ENCODE measurements at places on chromosomes 5 and 9. TPM values are rescaled to one million over a fixed set of nuclear protein-coding genes. Genes with fewer than 3 reads are reported as not detected.

The APBA1 gene
- 1.9 TPM for total RNA-seq

The ANKRD18B gene
- 2.0 TPM for total RNA-seq

The GARIN3 gene
- total RNA-seq, result not detected

The IL6ST gene
- 131 TPM for total RNA-seq

The IFNB1 gene
- total RNA-seq, result not detected

The ZNF484 gene
- 7.7 TPM for total RNA-seq

The AMBP gene
- not detected for total RNA-seq

The PCDHGB7 gene
- 16.4 TPM for total RNA-seq

The PRR16 gene
- total RNA-seq, result 18.1 TPM

The ARID3C gene
- not detected for total RNA-seq

The CNTNAP3 gene
- total RNA-seq, result 2.7 TPM

The SLCO6A1 gene
- not detected for total RNA-seq

The GMCL2 gene
- total RNA-seq, result not detected

The SHOC1 gene
- not detected for total RNA-seq

The PRUNE2 gene
- total RNA-seq, result 19.9 TPM

The SSBP2 gene
- total RNA-seq, result 102 TPM

The PLCXD3 gene
- total RNA-seq, result 63.8 TPM

The GABRB2 gene
- total RNA-seq, result 0.22 TPM

The PIK3R1 gene
- total RNA-seq, result 166 TPM

The NUP155 gene
- 11.5 TPM for total RNA-seq

The ZNF474 gene
- total RNA-seq, result not detected

The FUT7 gene
- 0.22 TPM for total RNA-seq

The MORN5 gene
- not detected for total RNA-seq

The SPATA31D4 gene
- total RNA-seq, result not detected

The CATSPER3 gene
- 0.54 TPM for total RNA-seq

The CLPTM1L gene
- 42.6 TPM for total RNA-seq

The IFNA21 gene
- not detected for total RNA-seq

The AGXT2 gene
- not detected for total RNA-seq

The KIF4B gene
- 0.13 TPM for total RNA-seq

The C5orf58 gene
- total RNA-seq, result not detected

The RUSC2 gene
- 44.5 TPM for total RNA-seq

The HMMR gene
- total RNA-seq, result 0.46 TPM

The LPCAT1 gene
- total RNA-seq, result 14.7 TPM

The CD72 gene
- 0.59 TPM for total RNA-seq

The GABRA6 gene
- not detected for total RNA-seq

The COL23A1 gene
- total RNA-seq, result 16.5 TPM

The CDKN2B gene
- 3.6 TPM for total RNA-seq

The C7 gene
- total RNA-seq, result 84.1 TPM

The SLC9A3 gene
- 1.0 TPM for total RNA-seq

The PHF24 gene
- total RNA-seq, result 0.57 TPM

The FBP1 gene
- total RNA-seq, result 0.92 TPM

The HNRNPH1 gene
- total RNA-seq, result 222 TPM

The POLR1E gene
- 18.8 TPM for total RNA-seq

The INSL4 gene
- not detected for total RNA-seq

The MED22 gene
- 20.2 TPM for total RNA-seq

The IQGAP2 gene
- 7.9 TPM for total RNA-seq

The NTNG2 gene
- 7.7 TPM for total RNA-seq

The TXNDC8 gene
- not detected for total RNA-seq

The ABLIM3 gene
- 118 TPM for total RNA-seq

The GDA gene
- not detected for total RNA-seq

All from cardiac septum (tissue), 1 donor.